ENCODE measurements at places on chromosomes 13 and 19.
A peak's percentile ranks its signal among the peaks of the same experiment; 100 is the strongest.

- DNase-seq: no peak
Measured at GRCh38 chr19:20154636-20155035, 12.4 kb upstream of the ZNF486 start.

DNA sequence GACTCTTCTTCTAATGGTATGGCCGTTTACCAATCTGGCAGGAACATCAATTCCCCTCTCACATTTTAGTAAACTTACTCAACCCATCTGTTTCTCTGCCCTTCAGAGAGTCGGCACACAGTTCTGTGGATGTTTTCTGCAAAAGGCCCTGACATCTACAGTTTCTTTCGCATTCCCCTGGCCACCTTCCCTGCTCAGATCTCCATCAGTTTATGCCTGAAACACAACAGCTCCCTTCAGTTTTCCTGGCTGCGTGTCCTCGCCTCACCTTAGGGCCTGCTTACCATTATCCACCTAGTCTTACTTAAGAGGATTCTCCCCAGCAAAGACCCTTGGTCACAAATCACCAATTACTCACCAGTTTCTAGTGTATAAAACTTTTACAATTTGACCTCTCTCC, 25.2 kb downstream of the COL4A1 start:
- no peak for DNase-seq

- no peak for DNase-seq
Measured at GRCh38 chr13:113124211-113124970, 1.8 kb downstream of the F10 start.

DNA sequence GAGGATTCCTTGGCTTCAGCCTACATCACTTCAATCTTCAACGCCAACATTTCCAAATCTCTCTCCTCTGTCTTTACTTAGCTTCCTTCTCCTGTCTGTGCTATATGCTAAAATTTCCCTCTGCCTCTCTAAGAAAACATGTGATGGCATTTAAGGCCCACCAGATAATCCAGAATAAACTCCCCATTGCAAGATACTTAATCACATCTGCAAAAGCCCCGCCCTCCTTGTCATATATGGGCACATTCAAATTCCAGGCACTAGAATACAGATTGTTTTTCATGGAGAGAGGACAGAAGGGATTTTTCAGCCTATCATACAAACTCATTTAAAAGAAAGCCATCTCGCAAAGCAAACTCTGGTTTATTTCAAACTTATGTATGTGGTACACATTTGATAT, 16.2 kb downstream of the ARGLU1 start:
- DNase-seq: no peak

GRCh38 chr19:7928741-7929701, 3.1 kb upstream of the CTXN1 start:
- DNase-seq: peak; percentile 83

DNA sequence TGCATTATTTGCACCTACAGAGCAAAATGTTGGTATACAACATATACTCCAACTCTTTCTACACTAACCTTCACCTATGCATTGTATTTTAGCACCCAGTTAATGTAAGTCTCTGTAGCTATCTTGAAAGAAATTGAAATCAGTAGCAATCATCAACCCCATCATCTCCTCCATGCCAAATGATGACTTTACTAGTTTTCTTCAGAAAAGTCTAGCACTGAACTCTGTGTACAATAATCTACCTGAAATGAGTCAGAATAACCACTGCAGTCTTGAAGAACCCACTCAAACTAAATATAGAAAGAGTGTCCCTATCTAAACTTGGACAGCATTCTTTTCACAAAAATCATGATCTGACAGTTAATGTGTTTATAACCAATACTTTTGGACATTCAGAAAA, 9.8 kb downstream of the IRS2 start:
- DNase-seq: no peak

DNA sequence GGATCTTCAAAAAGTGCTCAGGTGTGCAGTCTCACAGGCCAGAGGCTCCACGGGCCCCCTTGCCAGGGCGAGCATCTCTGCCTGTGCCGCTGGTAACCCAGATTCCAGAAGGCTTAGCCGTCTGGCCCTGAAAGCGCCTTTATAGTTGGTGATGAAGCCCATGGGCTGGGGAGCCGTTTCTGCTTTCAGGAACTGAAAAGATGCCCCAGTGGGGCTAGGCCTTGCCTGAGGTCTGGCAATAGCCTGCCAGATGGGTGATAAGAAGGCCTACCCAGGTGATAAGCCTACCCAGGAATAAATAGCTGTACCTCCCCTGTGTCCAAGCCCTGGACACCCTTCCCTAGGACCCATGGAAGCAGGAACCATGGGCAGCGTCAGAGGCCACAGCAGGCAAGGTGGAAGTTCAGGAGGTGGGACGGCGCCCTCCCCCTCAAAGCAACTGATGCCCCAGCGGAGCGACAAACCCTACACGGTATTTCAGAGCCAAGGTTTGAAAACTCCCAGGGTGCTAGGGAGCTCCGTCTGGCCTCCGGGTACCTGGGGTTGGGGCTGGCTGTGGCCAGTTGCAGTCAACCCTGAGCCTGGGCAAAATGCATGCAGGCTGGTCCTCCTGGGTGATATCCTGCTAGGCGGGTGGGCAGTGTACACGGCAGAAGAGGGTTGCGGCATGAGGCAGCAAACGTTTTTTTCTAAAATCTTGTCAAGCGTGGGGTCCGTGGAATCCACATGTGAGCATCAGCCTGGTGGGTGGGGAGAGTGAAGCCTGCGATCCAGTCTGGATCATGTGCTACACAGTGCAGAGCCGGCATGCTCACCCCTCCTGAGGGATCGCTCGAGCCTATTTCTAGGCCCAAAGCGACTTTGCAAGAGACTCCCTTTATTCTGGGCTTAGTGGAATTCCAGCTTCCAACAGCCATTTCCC, 45.3 kb downstream of the ACTN4 start:
- DNase-seq: no peak

DNA sequence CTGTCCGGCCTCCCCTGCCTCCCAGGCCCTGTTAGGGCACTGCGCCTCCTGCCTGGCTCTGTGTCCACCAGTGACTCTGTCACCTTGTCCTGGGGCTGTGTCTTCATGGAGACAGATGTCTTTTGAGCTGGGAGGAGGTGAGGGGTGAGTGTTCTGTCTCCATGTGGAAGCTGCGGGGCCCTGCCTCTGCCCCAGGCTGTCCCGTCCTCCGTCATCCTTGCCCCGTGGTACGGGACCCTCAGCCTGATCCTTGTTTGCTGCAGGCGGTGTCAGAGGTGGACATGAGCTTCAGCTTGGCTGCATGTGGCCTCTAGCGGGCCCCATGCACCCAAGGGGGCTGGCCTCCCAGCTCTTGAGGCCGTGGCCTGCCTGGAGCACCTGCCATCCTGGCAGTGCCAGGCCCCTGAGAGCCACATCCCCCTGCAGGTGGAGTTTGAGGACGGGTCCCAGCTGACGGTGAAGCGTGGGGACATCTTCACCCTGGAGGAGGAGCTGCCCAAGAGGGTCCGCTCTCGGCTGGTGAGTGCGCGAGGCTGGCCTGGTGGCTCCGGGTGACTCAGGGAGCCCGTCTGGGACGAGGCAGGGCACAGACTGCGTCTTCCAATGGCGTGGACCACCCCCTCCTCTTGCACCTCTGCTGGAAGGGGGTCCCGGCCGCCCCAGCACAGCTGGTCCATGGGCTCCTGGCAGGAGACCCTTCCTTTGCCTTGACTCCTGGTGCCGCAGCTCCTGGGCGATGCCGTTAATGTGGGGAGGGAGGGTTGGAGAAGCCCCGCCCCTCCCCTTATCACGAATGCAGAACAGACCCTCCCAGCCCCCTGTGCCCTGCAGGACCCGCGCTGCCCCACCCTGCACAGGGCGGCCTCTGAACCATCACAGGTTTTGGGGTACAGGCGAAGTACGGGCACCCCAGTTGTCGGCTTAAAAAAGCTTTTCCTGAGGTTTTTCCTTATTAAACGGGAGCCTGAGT, 181.3 kb downstream of the KDM4B start:
- DNase-seq: no peak

GRCh38 chr19:38046254-38047048, 139.4 kb downstream of the SIPA1L3 start:
- DNase-seq: no peak

GRCh38 chr19:55679343-55680257, 4.6 kb downstream of the EPN1 start:
- no peak for DNase-seq

DNA sequence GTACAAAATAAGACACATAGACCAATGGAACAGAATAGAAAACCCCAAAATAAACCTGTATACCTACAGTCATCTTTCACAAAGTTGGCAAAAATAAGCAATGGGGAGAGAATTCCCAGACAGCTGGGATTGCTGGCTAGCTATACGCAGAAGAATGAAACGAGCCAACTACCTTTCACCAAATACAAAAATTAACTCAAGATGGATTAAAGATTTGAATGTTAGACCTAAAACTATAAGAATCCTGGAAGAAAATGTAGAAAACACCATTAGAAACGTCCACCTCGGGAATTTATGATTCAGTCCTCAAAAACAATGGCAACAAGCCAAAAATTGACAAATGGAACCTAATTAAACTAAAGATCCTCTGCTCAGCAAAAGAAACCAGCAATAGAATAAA, 408.1 kb upstream of the SLITRK1 start:
- no peak for DNase-seq

DNA sequence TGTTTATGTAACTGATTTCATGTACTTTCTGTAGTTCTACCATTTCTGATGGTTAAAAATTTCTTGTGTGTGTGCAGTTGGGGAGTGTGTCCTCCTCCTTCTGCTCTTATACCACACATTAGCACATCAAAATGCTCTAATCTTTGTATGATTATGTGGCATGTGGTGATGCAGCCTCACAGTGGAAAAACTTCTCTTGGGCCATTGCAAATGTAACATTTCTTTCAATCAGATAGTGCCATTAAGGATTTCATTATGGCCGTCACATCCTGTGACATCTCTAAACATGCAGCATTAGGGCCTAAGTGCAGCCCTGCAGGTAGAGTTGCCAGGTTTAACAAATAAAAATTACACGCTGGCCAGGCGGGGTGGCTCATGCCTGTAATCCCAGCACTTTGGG, 24.9 kb upstream of the ALOX5AP start:
- no peak for DNase-seq

- DNase-seq: no peak
Measured at GRCh38 chr19:17517898-17518297, 6.4 kb downstream of the PGLS start.

- peak; percentile 37 for DNase-seq
Measured at GRCh38 chr19:18401580-18402112, 4.2 kb upstream of the LRRC25 start.

GRCh38 chr19:33747273-33747672, 49.4 kb upstream of the KCTD15 start:
- DNase-seq: no peak

- no peak for DNase-seq
Measured at GRCh38 chr19:20423381-20424197, 142.0 kb downstream of the ZNF737 start.

- DNase-seq: no peak
Measured at GRCh38 chr19:11445141-11445540, 9.7 kb downstream of the PRKCSH start.

GRCh38 chr19:8001995-8002849, 3.2 kb downstream of the ELAVL1 start:
- peak; percentile 78 for DNase-seq

GRCh38 chr19:27885359-27885758, 1327.6 kb downstream of the UQCRFS1 start:
- DNase-seq: no peak

DNA sequence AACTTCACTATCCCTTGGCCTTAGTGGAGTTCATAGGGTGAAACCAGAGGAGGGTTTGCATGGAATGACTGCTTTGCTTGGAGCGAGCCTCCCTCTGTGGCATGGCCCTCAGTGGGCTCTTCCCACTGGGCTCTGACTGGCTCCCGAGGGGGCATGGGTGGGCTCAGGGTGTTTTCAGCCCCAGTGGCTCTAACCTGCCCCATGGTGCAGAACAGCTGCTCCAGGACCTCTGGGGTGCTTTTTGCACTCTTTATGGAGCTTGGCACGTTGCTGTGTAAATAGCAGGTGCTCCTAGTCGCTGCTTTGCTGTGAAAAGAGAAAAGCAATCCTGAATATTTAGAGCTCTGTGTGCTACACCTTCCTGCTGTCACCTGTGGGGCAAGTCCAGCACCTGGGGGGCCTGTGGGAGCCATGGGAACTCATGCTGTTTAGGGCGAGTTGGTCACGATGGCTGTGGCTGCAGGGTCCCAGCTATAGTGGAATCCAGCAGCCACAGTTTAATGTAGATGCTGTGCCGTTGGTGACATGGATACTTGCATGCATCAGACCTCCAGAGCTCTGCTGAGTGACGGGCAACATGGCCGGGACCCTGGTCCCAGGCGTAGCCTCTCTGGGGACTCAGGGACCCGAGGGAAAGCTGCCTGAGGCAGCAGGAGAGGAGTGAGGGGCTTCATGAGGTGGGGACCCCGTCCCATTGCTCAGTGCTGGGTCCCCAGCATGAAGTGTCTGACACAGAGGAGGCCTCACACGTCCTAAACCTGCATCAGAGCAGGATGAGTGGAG, 14.3 kb upstream of the MCF2L start:
- DNase-seq: no peak

GRCh38 chr13:113617961-113618360, 33.4 kb downstream of the TFDP1 start:
- no peak for DNase-seq

- no peak for DNase-seq
Measured at GRCh38 chr19:33462112-33462791, 59.3 kb downstream of the PEPD start.

- DNase-seq: no peak
Measured at GRCh38 chr19:49761625-49762311, 1.3 kb downstream of the TSKS start.

DNA sequence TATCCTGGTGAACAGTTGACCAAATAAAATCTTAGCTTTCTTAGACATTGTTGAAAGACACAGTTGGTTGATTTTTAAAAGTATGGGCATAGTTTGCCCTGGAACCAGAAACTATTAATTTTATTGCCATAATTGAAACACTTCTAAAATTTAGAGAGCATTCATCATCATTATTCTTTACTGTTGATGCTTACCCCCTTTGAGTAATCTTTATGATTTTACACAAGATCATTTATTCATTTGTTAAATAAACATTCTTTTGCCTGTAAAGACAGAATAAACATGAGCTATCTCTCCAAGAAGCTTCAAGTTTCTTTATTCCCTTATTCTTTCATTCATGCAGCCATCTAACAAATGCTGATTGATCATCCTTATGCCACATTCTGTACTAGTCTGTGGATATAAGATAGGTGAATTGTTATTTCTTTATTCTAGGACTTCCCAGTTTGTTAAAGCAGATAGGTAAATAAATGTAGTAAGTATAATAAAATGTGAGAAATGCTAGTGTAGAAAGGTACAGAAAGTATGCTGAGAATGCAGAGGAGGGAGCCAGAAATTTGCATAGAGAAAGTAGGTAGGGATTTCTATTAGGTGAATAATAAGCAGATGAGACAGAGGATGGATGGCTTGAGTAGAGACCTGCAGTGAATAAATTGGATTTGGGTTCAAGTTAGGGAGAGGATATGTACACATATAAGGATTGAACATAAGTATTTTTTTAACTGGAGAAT, 8.2 kb downstream of the SERTM1 start:
- DNase-seq: no peak

DNA sequence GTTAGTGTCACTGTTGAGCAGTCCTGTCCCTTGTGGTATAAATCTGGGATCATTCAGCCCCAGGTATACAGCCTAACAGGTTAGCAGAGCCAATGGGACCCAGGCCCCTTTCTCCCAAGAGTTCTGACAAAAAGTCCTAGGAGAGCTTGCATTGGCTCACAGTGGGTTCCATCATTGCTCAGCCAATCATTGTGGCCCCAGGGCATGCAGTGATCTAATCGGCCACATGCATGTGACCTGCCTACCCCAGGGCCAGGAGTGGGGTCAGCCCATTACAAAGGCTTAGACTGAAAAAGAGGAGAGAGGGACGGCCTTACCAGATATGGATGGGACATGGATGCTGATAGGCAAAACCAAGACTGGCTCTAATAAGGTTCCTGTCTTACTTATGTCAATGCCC, 41.1 kb downstream of the SPTBN4 start:
- no peak for DNase-seq
